Forelimb muscle (tissue), 1 donor: ENCODE measurements at places on chromosomes 3 and 15. TPM values are rescaled to one million over a fixed set of nuclear protein-coding genes. Genes with fewer than 3 reads are reported as not detected.

Gene MTMR10
- polyA plus RNA-seq, result 18.9 TPM

Gene BTLA
- polyA plus RNA-seq, result 0.13 TPM

DNA sequence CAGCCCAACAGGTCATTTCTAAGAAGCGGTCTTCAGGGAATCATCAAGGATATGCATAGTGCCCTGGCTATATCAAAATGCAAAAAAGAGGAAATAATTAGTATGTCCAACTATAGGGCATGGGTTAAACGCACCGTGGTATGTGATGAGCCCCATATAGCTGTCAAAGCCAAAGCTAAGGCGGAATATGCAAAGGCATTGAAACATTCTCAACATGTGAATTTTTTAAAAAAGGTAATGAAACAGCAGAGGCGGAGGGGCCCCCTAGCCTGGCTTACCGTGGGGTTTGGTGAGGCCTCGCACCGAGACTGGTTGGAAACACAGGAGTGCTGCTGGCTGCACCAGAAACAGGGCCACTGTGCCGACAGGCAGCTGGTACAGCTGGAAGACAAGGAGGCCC is 23.2 kb downstream of the PLXND1 start:
- DNase-seq, result no peak

Gene DPPA2
- polyA plus RNA-seq, result not detected

DNA sequence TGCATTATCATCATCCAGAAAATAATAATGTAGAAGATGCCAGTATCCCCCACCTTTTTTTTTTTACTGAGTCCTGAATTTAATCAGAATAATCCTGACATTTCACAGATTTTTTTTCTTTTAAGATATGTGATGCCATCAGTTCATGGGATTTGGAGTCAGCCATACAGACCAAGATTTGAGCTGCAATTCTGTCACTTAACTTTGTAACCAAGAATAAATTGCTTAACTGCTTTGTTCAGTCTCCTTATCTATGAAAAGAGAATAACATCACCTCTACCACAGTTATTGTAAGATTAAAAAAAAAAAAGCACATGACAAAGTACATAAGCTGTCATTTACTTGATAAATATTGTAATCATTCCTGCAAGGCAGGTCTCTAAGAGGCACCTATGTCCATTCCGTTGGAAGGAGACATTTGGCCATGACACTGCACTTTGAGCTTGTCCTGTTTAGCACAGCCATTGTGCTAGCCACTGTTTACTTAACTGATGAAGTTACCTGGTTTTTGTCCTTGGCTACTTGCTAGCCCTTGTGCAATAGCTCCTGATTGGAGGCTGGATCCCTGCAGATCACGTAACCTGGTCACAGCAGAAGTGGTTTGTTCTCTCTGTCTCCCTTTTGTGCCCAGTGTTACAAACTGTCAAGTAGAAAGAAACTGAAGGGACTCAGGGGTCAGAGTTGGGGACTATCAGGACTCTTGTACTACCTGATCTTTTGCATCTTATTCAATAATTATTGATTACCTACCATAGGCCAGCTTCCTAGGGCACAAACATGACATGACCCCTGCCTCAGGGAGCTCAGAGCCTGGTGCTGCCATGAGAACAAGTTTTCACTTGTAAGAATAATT is 306.0 kb downstream of the WDR72 start:
- DNase-seq, result no peak

Gene BRPF1
- polyA plus RNA-seq, result 11.7 TPM

Gene CACNA2D3
- polyA plus RNA-seq, result 1.9 TPM

Gene PRSS50
- 0.19 TPM for polyA plus RNA-seq

Gene SAMMSON
- not detected for polyA plus RNA-seq

DNA sequence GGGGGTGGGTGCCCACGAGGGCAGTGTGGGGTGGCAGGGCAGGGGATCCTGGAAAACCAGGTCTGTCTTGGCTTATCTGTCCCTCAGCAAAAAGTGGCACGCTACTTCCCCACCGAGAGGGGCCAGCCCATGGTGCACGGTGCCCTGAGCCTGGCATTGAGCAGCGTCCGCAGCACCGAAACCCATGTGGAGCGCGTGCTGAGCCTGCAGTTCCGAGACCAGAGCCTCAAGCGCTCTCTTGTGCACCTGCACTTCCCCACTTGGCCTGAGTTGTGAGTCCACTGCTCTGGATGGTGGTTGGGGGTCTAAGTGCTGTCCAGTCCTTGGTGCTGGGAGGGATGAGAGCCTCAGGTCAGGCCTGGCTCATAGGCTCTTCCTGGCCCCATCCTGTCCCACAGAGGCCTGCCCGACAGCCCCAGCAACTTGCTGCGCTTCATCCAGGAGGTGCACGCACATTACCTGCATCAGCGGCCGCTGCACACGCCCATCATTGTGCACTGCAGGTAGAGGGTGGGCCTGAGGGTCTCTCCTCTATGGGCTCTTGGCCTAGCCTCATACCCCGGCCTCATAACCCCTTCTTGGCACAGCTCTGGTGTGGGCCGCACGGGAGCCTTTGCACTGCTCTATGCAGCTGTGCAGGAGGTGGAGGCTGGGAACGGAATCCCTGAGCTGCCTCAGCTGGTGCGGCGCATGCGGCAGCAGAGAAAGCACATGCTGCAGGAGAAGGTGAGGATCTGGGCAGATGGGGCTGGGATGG is 31.1 kb downstream of the PTPN23 start:
- DNase-seq, result no peak

- no peak for DNase-seq
These were observed 147.9 kb downstream of the OR4M2 start for GRCh38 chr15:22228101-22228762.

DNA sequence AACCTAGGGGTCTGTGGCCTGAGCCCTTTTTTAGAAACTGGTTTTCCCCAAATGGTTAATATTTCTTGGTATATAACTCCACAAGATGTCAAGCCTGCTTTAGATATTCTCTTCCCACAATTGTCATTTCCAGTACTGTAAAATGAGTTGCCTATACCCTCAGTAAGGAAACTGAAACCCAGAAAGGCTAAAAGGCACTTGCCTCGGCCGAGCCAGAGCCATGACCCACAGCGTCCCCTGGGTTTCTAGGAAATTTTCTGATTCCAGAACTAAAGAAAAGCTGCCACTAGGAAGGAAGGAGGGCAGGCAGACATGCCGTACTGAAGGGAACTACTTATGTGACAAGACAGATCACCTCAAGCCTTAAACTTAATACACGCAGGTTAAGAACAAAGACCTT is 59.1 kb downstream of the ATP8B4 start:
- no peak for DNase-seq

DNA sequence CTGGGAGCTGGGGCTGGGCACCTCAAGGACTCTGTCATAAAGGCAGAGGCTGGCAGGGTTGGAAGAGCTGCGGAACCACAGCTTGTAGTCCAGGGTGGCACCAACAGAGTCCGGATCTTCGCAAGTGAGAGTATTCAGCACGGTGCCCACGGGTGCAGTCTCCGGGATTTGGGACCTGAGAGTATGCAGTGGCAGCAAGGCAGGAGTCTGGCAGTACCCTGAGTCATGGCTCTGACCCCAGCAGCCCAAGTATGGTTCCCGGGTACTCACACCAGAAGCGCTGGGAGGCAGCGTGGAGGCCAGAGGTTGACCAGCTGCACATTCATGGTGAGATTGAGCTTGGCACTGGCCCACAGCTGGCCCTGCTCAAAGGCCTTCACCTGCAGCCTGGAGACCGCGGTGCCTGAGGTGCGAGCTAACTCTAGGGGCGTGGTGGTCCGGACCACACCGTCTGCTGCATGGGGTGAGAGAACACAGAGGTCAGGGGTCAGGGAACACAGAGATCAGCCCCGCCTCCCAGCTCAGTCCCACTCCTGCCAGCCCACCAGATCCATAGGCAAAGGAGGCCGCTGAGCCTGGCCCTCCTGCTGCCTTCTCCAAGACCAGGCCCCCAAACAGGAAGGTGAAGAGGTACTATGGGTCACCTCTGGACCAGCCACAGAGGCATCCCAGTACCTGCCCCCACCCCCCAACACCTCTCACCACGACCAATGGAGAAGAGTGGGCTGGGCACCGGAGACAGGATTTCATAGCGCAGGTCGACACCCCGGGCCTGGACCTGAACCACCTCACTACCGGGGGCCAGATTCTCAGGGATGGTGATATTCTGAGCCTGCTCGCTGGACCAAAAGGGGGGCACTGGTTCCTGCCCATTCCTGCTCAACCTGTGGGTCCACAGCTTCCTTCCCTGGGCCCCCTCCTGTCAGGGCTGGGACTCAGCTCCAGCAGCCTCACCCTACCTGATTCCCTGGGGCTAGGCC is 4.5 kb downstream of the CDHR4 start:
- no peak for DNase-seq
